ENCODE measurements at places on chromosomes 5 and 9. TPM values are rescaled to one million over a fixed set of nuclear protein-coding genes. Genes with fewer than 3 reads are reported as not detected.

DNA sequence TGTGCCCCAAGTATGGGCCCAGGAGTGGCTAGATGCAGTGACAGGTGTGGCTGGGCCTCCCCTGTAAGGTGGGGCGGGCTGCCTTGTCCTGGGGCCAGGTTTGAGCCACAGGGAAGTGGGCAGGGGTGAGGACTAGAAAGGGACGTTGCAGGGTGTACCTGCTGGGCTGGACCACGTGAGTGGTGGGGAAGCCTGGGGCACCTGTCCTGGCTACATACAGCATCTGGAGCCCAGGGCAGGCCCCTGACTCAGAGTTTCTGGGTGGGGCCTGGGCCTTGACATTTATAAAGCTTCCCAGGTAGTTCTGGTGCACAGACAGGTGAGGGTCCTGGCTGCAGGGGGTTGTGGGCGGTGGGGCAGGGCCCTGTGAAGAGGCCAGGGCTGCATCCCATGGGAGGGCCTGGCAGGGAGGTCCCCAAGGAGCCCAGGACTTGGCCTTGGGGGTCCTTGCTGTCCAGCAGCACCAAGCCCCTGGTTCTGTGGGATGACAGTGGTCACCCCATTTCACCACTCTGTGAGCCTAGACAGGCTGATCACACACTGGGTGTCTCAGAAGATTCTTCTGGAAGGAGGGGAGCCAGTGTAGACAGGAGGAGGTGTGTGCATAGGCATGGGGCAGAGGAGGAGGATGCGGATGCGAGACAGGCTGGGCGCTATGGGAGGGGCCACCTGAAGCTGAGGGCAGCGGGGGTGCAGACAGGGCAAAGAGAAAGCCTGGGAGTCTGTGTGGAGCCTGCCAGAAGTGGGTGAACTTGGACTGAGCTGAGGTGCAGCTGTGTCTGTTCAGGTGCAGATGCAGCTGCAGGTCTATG is 94.0 kb downstream of the PHF2 start:
- DNase-seq = peak; percentile 15

DNA sequence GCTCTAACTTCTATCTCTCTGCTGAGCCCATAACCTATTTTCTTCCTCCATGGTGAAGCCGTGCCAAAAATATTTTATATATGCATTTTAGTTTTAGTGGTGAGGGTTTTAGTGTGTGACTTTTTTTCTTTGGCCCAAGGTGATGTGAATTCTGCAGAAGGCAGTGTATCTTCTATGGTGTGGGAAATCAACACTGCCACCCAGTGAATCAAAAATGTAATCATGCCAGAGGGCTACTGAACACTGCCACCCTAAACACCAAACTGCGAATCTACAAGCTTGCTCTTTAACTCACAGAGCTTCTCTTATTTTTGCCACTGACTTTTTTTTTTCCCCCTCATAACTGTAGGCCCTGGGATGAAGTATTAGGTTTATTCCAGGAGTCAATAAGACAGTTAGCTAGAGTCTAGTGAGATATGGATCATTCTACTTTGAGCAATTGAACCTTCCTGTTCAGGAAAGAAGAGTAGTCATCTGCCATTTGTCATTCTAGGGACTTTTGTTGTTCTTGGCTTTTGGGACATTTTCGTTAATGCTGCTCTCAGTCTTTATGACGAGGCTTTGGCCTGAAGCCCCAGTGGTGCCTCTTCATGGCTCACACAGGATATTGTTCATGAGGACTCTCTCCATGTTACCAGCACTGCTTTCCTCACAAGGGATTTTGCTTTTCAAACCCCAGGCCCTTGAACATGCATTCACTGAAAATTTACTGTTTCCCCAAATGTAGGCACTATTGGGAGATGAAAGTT is 53.1 kb downstream of the C7 start:
- DNase-seq = no peak

GRCh38 chr5:78753093-78753531 is 104.5 kb upstream of the LHFPL2 start:
- peak; percentile 88 for DNase-seq

DNA sequence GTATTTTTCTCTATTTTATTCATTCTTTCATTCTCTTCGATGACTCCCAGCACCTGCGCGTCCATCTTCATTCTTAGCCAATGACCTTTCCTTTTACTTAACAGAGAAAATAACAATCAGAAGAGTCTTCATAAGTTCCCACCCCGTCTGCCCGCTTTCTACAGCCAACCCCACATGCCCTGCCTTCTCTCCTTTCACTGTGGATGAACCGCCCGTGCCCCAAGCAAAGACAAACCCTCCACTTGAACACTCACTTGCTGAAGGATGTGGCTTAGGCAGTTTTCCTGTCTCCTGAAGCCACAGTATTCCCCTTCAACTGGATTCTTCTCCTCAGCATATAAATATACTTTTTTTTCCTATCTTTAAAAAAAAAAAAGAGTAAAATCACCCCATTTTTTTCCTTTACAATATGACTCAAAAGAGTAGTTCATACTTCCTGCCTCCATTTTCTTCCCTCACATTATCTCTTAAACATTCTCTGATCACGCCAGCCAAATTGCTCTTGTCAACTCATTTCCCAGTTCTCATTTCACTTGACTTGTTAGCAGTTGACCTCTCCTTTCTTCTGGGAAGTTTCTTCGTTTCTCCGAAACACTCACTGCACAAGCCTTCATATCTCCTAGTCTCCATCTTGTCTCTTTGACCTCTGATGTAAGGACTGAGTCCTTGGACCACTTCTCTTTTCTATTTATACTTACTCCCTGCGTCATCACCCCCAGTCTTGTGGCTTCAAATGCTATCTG is 11.1 kb downstream of the NIPSNAP3B start:
- DNase-seq = peak; percentile 26

DNA sequence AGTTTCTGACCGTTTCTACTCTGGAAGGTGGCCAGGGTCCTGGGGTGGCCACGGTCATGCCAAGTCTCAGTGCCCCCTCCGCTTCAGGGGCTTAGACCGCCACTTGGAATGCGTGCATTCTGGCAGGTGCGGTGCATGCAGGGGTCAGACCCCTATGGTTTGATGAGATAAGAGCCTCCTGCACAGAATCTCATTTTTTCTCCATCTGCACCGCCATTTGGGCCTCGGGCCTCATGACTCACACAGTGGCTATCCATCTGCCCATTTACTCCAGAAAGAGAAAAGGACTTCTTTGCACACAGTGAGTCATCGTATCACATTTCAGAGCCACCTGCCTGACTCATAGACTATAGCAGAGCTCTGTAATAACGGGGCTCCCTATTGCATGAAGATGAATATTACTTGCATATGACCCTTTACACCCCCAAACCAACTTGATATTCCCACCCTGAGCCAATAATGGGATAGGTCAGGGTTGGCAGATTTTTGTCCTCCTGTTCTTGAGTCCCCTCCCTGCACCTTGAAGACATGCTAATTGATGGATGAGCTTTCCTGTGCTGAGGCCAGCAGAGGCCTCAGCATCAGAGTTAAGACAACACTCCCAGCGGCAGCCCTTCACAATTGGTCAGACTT is 157.4 kb downstream of the NR3C1 start:
- peak; percentile 82 for DNase-seq

DNA sequence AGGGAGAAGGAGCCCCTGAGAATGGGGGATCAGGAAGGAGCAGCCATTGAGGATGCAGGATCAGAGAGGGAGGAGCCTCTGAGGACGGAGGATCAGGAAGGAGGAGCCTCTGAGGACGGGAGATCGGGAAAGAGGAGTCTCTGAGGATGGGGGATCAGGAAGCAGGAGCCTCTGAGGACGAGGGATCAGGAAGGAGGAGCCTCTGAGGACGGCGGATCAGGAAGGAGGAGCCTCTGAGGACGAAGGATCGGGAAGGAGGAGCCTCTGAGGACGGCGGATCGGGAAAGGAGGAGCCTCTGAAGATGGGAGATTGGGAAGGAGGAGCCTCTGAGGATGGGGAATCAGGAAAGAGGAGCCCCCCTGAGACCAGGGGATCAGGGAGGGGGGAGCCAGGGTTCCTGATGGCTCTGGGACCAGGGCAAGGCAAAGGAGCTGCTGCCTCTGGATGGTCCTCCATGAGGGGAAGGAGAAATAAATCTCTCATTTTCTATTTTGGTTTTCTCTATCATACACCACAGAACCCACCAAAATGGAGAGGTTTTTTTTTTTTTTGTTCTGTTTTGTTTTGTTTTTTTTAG is 22.6 kb upstream of the SARDH start:
- no peak for DNase-seq

DNA sequence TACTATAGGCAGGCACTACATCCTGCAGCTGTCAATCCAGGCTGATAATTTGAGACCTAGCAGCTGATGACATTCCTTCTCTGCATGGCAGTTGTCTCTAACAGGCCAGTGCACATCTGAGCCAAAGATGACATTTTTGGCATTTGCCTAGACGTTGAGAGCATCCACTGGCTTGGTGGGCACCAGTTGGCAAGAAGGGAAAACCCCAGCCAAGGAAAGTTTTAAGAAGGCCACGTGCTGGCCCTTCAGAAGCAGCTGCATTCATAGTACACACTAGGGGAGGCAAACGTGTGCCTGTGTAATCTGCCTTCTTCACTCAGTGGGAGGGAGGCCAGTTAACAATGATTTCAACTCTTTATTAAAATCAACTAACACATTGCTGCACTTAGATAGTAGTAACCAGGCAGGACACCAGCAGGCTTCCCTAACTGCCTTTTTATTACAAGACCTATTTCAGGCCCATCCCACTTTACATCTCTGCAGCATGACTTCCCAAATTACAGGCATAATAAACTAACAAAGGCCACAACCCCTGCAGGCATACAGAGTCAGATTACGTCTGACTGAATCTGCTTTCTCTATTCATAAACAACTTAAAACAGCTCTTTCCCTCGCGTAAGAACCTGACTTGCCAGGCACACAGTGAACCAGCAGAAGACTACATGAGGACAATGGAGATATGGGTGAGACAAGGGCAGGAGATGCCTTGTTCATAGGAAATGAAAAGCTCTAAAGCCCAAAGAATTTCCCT is 576.3 kb downstream of the PDE4D start:
- peak; percentile 89 for DNase-seq

GRCh38 chr9:104984948-104985347 is 57.0 kb upstream of the ABCA1 start:
- no peak for DNase-seq

GRCh38 chr5:124512952-124513632 is 233.3 kb downstream of the ZNF608 start:
- no peak for DNase-seq

DNA sequence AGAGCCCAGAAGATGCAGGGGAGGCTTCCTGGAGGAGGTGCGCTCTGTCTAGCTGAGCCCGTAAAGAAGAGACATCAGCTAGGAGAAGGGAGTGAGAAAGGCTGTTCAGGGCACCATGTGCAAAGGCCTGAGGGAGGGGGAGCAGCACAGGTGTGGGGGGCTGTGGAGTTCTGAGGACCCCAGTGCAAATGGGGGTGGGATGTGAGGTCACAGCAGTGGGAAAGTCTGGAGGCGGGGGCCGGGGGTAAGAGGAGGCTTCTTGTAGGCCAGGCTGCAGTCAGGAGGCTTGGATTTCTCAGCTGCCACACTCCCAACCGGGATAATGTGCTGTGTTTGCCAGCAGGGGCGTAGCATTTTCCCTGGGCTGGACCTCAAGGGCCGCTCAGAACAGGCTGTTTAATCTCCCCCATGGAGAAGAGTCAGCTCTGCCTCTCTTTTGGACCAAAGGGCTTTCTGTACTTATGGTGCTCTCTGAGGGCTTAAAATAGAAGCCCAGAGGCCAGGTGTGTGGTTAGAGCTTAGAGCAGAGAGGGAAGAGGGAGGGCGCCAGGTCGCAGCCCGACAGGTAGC is 5.7 kb downstream of the NEURL1B start:
- peak; percentile 20 for DNase-seq

DNA sequence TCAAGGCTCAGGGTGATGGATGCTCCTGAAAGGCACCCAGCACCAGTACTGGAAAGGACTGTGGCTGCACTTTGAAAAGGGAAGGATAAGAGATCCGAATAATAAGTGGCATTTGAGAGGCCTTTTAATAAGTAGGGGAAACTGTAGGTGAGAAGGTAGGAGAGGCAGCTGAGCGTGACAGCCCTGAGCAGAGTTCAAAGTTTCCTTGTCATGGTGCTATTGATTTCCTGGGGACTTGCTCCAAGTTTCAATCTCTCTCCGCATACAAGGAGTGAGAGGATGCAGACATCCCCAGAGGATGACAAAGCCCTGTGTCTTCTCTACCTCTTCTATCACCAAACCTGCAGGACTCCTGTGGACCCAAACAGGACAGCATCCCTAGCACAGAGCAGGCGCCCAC is 354.5 kb downstream of the SPOCK1 start:
- no peak for DNase-seq

Gene SPRY4
- 23.2 TPM for total RNA-seq

Gene RXRA
- total RNA-seq = 16.0 TPM

Gene NTRK2
- not detected for total RNA-seq

Gene ENTREP1
- under 0.01 TPM for total RNA-seq

Gene BICD2
- total RNA-seq = 37.4 TPM

Gene AGXT2
- total RNA-seq = under 0.01 TPM

Measured in fibroblast of villous mesenchyme (primary cell).